ENCODE measurements at places on chromosomes 2 and 18.

DNA sequence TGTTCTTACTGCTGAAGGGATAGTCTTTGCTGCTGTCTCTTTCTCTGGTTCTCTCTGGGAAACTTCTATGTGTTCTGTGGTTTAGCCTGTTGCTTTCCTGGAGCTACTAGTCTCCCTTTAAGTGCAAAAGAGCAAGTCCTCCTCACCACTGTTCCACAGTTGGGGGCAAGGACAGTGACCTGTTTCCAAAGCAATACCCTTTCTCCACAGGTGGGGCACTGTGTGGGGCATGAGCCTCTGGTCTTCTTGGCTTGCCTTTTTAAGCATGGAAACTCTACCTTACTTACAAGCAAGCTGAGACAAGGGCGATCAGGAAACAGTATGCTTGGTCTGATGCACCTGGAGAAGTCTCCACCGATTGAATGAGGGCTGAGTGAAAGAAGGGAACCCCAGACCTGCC lies 156.7 kb downstream of the CPS1 start:
- DNase-seq, result no peak

- DNase-seq, result no peak
Measured at GRCh38 chr18:76859474-76860339, 37.4 kb downstream of the ZNF236 start.

DNA sequence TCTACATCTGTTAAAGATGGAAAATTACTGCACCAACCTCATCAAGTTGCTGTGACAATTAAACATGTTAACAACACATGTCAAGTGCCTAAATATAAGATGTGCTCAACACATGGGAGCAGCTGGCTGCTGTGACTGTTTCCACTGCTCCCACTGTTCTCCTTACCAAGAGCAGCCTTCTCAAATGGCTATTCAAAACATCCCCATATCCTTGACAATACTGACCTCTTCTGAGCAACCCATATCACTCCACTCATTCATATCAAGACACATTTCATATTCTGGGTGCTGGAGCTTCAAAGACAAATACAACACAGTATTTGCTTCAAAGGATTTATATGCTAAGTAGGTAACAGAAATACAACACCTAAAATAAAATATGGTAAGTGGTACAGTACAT lies 60.3 kb downstream of the PIAS2 start:
- no peak for DNase-seq

GRCh38 chr2:142315346-142315745 lies 184.5 kb upstream of the LRP1B start:
- DNase-seq, result no peak

DNA sequence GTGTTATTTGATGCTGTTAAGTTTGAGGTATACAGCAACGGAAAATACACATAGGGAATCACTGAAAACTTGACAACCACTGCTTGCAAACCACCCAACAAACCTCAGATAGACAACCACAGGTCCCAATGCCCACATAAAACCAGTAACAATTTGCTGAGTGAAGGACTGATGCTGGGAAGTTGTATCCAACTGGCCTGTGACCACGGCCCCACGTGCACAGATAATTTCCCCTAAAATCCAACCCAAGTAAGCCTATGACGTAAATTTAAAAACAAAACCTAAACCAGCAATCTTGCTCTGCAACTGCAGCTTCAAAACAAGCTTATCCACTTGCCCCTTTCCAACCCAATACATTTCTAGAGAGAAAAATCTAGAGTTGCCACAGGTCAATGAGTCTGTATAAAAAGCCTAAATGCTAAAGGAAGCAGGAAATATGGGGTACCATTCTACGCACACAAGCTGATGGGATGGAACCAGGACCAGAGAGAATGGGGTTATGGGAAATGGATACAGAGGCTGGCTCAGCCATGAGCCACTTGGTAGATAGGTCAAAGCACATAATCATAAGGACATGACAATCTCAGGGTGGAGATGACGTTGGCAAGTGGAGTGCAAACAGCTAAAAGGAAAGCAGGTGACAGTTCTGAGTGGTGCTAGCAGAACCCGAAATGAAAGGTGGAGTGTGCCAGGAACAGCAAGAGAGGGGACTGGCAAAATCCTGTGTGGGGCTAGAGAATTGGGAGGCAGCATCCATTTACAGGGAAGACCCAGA lies 27.8 kb upstream of the CREB1 start:
- DNase-seq, result no peak

DNA sequence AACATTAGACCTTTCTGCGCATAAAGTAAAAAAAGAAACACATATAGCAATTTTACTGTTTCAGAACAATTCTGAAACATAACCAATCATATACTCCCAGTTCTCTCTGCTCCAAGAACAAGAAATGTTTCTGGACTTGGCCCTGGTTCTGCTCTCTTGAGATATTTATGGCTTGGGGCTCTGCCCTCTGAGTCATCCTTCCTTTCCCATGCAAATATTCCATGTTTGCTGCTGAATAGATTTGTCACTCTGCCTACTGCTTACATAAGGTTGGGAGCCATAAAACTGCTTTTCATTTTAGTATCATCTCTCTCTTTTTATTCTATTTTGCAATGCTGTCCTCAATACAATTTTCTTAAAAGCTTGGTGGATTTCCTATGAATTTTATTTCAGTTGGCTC lies 499.6 kb upstream of the ACVR2A start:
- DNase-seq, result no peak

DNA sequence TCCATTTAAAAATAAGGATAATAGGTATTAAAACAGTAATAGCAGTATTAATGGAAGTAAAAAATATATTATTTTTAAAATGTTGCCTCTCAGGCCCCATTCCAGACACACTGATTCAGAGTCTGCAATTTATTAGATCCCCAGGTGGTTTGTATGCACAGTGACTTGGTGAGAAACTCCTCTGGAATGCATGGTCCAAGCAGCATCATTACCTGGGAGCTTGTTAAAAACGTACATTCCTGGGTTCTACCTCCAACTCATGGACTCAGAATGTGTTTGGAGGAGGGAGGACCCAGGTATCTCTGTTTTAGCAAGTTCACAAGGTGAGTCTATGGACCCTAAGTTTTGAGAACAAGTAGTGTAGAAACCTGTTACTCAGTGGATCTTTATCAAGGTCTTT lies 95.6 kb downstream of the ITGA4 start:
- DNase-seq, result no peak

DNA sequence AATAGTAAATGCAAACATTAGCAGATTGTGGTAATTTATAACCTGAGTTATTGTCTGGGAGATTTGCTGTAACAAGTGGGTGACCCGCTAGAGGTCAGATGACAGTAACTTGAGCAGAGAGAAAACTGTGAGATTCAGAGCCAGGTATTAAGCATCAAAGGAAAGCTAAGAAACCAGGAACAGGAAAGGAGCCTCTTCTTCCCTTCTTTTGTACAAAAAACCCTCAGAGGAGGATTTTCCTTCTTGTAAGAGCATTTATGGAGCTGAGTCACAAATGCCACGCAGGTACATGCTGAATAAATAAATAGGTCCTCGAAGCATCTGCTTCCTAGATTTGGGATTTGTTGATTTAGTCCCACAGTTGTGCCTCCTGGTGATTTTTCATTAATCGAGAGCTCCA lies 146.5 kb downstream of the SH3BP4 start:
- DNase-seq, result no peak
